Activated naive CD4-positive, alpha-beta T cell treated with Interleukin-2 at 50 U/mL for 16 hours (primary cell): ENCODE measurements at places on chromosomes 4 and X.

DNA sequence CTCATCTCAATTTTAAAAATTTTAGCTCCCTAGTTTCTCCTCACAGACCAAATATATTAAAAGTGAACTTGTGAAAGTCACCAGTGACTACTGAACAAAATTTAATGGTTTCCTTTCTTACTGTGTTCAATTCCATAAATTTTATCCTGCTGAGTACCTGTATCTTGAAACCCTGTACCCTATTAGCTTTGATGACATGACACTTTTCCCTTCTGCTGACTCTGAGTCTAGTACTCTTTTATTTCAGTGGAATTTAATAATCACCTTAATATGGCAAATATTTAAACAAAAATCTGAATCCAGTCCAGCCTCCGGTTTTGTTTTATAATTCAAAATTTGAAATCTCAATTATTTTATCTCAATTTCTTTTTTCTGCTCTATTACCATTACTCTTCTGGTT is 203.1 kb upstream of the NUDT6 start:
- no peak for DNase-seq

DNA sequence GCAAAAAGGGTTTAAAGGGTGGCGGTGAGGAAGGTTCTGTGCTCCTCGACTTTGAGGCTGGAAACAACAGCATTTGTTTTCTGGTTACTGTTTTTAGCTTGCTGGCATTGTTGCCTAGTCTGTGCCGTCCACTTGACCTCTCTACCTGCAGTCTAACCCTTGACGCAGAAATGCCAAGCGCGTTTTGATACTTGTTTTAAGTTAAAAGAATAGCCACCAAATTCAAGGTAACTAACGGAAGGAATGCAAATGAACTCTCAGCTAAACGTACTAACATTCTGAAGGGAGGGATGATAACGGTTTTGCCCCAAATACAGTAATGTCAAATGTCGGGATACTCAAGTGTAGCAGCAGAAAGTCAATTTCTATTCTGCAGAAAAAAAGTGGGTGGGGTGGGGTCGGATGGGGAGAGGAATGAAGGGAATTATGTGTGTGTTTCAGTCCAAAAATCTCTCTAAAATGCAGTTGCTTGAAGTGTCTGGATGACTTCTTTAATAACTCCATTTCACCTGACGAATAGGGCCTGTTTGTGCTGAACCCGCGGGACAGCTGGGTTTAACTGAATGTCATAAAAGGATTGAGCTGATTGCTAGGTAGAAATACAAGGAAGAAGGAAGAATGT is 3.4 kb upstream of the NKX6-1 start:
- DNase-seq, result no peak

- DNase-seq, result no peak
These were observed 243.7 kb downstream of the TENM3 start for GRCh38 chr4:182486881-182487280.

GRCh38 chr4:120005527-120005926 is 61.1 kb downstream of the MAD2L1 start:
- DNase-seq, result no peak

DNA sequence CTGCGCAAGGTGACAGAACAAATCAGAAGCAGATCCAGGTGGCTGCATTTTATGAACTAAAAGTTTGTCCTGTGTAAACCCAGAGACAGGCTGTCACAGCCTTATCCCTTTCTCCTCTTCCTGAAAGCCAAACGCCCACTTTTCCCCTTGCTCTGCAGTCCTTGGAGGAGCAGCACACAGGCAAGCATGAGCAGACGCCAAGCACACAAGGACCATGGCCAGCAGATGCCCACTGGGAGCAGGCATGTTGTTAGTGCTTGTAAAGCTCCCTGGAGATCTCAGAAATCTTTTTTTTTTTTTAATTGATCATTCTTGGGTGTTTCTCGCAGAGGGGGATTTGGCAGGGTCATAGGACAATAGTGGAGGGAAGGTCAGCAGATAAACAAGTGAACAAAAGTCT is 11.5 kb upstream of the HOPX start:
- no peak for DNase-seq

GRCh38 chr4:170325599-170325998 is 235.8 kb upstream of the AADAT start:
- no peak for DNase-seq

DNA sequence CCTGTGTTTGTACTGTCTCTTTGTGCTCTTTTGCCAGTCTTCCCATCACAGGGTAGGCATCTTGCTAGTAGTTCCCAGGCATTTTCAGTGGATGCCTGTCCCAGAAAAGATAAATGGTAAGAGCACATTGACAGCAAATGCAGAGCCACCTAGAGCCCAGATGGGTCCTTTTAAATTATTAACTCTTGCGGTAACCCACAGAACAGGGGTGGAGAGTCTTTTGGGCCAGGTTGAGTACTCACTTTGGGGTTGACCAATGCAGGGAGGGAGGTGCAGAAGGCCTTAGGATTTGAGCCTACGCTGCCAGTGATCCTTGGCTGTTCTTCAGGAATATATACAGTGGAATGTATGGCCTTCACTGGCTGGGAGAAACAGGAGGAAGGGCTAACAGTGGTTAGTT is 173.8 kb downstream of the MSN start:
- no peak for DNase-seq

- no peak for DNase-seq
These were observed 33.1 kb downstream of the DCTD start for GRCh38 chr4:182884040-182884439.
